ENCODE measurements at places on chromosomes 3 and 15. TPM values are rescaled to one million over a fixed set of nuclear protein-coding genes. Genes with fewer than 3 reads are reported as not detected.

- no peak overlapping the region for H3K27ac ChIP-seq
- H3K27me3 ChIP-seq = no peaks in the 10 kb centered on the region
- no peaks in the 10 kb centered on the region for H3K36me3 ChIP-seq
- no peaks in the 10 kb centered on the region for H3K4me1 ChIP-seq
- H3K4me3 ChIP-seq = no peak overlapping the region
Observed at GRCh38 chr3:24802614-24803013, 308.0 kb upstream of the THRB start.

DNA sequence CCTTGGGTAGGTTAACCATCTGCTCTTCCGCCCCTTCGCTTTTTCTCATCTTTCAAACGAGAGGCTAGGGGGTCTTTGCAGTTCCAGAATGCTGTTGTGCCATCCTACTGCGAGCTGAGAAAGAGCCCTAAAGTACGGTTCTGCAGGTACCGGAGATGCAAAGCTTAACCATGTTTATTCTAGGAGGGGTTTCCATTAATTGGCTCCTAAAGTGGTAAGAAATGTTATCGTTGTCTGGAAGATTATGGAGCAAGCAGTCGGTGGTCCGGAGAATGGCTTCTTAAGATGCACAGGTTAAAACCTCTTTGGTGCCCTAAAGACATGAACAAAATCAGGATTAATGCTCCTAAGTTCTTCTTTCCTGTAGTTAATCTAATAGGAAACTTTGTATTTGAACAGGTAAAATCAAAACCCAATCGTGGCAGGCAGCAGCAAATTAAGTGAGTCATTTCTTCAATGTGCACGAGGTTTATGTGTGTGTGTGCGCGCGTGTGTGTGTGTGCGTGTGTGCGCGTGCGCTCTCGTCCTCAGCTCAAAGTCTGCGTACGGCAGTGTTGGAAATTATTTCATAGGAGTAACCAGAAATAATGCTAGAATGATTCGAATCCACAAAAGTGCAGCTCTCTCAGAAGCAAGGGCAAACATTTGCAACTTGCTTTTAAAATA is 772 bp downstream of the FAM81A start:
- peak overlapping the region; percentile 61 for H3K27ac ChIP-seq
- no peaks in the 10 kb centered on the region for H3K27me3 ChIP-seq
- peak overlapping the region; percentile 49 for H3K4me3 ChIP-seq
- H3K4me1 ChIP-seq = no peaks in the 10 kb centered on the region
- DNase-seq = peak; percentile 56

The C2CD4A gene
- not detected for total RNA-seq

The CFAP91 gene
- total RNA-seq = 58.4 TPM

GRCh38 chr3:11898611-11899325 is 52.1 kb upstream of the TAMM41 start:
- no peaks in the 10 kb centered on the region for H3K36me3 ChIP-seq
- DNase-seq = no peak
- no peak overlapping the region for H3K4me3 ChIP-seq
- no peak overlapping the region for H3K27ac ChIP-seq
- H3K4me1 ChIP-seq = no peaks in the 10 kb centered on the region

The OTOL1 gene
- not detected for total RNA-seq

DNA sequence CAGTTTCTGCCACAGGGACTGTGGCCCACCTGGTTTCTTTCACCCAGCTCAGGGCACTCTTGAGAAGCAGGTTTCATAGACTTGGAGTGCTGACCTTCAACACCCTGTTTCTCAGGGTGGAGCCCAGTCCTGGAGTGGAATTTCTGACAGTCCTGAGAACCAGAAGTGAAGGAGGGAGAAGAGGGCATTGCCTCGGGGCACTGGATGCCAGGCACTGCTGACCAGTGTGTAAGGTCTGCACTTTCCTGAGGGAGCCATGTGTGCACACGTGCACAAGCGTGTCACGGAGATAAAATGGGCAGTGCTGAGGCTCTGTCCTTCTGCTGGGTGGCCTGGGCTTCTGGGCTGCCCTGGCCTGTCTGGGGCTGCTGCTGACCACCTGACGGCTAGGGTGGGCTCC is 118.5 kb downstream of the SEC22A start:
- no peaks in the 10 kb centered on the region for H3K4me1 ChIP-seq

The DZIP1L gene
- 58.5 TPM for total RNA-seq

The TMEM266 gene
- total RNA-seq = not detected

- DNase-seq = no peak
- H3K4me3 ChIP-seq = no peak overlapping the region
- H3K27ac ChIP-seq = no peak overlapping the region
- no peaks in the 10 kb centered on the region for H3K4me1 ChIP-seq
- no peaks in the 10 kb centered on the region for H3K36me3 ChIP-seq
- H3K27me3 ChIP-seq = no peaks in the 10 kb centered on the region
Observed at GRCh38 chr3:140378571-140379340, 299.1 kb upstream of the TRIM42 start.

DNA sequence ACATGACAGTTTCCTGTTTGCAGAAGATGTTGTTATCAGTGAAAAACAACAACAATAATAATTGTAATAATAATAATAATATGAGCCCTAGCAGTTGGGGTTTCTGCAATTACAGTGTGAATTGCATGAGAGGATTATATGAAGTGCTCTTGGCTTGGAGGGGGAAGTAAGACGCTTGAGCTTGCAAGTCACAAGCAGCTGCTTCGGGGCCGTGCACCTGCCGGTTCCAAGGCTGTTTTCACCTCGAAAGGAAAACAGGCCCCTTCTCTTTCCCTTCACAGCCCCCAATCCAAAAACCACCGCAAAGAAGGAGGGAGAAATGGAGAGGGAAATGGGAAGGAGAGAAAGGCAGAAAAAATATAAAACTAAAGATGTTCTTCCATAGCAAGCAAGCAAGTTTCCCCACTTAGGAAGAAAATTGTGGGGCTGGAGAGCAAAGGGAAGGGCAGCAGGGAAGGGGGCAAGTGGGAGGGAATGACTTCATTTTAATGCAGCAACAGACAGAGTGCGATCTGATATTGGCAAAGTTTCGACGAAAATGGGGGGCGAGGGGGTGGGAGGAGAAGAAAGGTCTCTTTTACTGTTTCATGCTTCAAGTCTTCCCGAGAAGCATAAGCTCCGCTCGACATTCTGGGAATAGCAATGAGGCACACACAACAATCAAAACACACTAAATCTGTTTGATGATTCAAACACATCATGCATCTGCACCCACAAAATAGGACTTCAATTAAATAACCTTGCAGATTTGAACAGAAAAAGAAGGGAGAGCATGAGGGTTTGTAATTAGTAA is 284.2 kb upstream of the ATP11B start:
- DNase-seq = no peak
- H3K27me3 ChIP-seq = no peaks in the 10 kb centered on the region
- H3K4me1 ChIP-seq = no peaks in the 10 kb centered on the region

DNA sequence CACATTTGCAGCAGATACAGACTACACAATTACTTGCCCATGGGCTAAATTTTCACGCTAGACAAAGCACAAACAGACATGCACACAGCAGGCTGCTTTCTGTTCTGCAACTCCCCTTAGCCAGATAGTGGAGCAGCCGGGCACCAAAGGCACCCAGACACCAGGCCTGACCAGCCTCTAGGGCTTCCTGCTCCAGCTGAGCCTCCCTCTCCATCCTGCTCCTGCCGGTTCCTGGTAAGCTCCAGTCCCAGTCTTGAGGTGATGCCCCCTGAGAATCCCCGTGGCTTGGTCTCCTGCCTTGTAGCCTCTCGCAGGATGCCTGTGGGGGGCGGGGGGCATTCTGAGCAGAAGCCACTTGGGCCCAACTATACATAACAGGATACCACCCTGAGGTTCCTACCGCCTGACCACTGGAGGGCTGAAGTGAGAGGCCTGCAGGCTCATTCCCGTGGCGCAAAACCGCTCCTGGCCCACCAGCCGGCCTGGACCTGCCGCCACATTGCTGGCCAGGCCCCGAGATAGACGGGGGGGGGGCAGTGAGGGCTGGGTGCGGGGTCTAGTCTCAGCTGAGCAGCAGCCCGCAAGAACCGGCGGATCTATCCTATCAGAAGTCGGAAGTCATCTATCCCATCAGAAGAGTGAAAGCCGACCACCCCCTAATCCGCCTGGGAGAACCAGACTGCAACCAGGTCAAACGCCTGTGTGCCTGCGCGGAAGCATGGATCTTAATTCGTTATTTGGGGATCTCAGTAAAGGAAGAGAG is 3.9 kb downstream of the FOXL2 start:
- H3K36me3 ChIP-seq = no peaks in the 10 kb centered on the region
- H3K27ac ChIP-seq = no peak overlapping the region
- no peaks in the 10 kb centered on the region for H3K4me1 ChIP-seq
- H3K4me3 ChIP-seq = no peak overlapping the region
- no peak for DNase-seq
- H3K27me3 ChIP-seq = no peaks in the 10 kb centered on the region

The FYTTD1 gene
- total RNA-seq = 23.8 TPM

DNA sequence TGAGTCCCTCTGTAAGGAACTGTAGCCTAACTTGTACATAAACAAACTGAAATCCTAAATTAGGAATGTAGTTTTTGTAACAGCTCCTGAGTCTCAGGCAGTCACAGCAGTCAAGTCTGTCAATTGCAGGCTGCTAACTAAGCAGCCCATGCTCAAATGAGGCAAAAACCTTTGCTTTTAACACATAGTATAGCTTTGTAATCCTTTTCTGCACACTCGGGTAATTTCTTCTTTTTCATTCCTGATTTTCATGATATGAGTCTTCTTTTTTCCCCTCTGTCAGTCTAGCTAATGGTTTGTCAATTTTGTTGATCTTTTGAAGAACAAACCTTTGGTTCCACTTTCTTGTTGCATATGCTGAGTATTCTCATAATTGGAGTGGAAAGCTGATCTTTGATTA is 84.9 kb upstream of the LRRFIP2 start:
- H3K4me1 ChIP-seq = no peaks in the 10 kb centered on the region
- H3K36me3 ChIP-seq = no peaks in the 10 kb centered on the region
- no peaks in the 10 kb centered on the region for H3K27me3 ChIP-seq
- no peak for DNase-seq

The CP gene
- 7.4 TPM for total RNA-seq

The DUOX2 gene
- total RNA-seq = 0.70 TPM

The RBM6 gene
- total RNA-seq = 63.2 TPM

DNA sequence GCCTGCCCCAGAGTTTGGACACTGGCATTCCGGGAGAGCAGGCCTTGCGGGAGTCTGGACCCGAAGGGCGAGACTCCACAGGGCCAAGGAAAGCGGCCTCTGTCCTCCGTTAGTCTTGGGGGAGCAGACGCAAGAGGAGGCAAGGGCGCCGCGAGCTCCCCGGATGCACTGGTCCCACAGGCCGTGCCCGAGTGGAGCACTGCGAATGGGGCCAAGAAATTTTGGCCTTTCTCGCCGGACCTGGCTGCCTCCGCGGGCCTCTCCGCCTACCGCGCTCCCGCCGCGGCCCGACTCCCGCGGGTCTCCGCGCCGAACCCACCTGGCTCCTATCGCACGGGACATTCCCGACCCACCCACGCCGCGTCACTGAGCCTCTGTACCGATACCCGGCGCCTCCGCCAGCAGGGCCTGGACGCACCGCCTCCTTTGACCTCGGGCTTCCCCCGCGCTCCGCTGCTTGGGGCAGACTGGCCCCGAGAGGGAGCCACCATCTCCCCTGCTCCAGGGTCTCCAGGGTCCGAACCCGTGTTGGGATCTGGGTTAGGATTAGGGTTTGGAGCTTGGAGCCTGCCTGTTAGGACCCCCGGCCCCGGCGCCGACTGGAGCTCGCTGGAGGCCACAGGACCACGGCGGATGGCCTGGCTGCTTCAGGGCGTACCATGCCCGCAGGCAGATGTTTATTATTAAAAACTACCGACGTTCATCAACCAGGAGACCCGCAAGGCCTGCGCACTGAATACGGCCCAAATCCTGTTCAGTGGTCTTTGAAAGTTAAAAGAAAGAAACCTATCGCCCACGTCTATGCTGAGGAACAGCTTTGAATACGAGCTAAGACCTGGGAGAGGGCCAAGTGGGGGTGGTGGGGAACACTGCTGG is 11.7 kb downstream of the SHOX2 start:
- peaks cover 7% of the 10 kb centered on the region for H3K4me1 ChIP-seq
- peaks cover 17% of the 10 kb centered on the region for H3K27me3 ChIP-seq
- no peak overlapping the region for H3K27ac ChIP-seq
- no peaks in the 10 kb centered on the region for H3K36me3 ChIP-seq

DNA sequence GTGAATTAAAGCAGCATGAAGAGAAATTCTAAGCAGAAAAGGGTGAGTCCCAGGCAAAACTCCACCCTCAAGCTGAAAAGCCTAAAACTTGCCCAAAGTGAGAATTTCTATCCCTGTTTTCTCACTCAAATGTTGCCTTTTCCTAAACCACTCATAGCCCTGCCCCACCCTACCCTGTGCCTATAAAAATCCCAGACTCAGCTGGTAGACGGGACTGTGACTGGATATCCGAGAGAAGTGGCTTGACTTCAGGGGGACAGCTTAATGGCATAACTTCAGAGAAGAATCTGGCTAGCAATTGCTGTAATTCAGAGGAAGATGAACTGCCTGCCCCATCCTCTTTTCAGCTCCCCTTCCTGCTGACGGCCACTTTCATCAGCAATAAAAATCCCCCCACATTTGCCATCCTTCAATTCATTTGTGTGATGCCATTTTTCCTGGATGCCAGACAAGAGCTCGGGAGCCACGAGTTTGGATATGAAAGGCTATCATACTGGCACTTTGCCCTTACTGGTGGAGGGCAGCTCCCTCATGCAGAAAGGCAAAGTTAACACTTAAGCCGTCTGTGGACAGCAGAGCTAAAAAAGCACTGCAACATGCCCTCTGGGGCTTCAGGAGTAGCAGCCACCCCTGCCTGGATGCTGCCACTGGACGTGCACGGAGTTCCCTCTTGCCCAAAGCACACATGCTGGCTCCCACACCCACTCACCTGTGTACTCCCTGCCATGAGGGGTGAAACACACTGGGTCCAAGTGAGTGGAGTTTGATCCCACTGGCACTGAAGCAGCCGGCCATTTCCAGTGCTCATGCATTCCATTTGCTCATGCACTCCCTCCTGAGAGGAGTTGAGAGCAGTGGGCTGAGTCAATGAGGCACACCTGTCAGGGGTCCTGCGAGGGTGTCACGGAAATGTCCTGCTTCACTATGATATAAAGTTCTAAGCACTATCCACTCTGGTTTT is 670.6 kb downstream of the PLOD2 start:
- DNase-seq = no peak
- no peak overlapping the region for H3K27ac ChIP-seq
- H3K36me3 ChIP-seq = no peaks in the 10 kb centered on the region
- no peaks in the 10 kb centered on the region for H3K27me3 ChIP-seq

DNA sequence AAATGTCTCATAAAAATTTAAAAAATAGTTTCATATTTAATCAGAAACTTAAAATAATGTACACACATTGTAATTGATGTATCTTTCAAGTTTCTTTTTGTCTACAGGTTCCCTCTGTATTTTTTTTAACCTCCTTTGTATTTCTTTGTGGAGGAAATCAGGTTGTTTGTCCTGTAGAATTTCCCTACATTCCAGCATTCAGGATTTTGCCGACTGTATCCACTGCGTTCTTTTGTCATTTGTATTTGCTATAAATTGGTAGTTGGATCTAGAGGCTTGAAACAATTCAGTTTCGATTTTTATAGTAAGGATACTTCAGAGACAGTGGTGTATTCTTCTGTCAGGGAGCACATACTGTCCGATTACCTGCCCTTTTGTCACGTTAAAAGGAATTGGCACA is 367.2 kb downstream of the SOX2 start:
- no peak overlapping the region for H3K27ac ChIP-seq
- H3K27me3 ChIP-seq = no peaks in the 10 kb centered on the region
- no peak for DNase-seq
- no peaks in the 10 kb centered on the region for H3K4me1 ChIP-seq

Measured in uterus (tissue), 4 donors.